Naive thymus-derived CD8-positive, alpha-beta T cell (primary cell): ENCODE measurements at places on chromosomes 7 and 10. TPM values are rescaled to one million over a fixed set of nuclear protein-coding genes. Genes with fewer than 3 reads are reported as not detected.

The NUTM2A gene
- 0.88 TPM for total RNA-seq

The HOXA7 gene
- total RNA-seq, result not detected

- no peak for DNase-seq
Measured at GRCh38 chr10:85811405-85811804, 555.2 kb downstream of the GRID1 start.

GRCh38 chr7:119963654-119964053, 309.3 kb upstream of the KCND2 start:
- DNase-seq, result no peak

GRCh38 chr7:51731075-51731474, 414.5 kb upstream of the COBL start:
- no peak for DNase-seq

- DNase-seq, result no peak
Measured at GRCh38 chr10:45075826-45076380, 75.2 kb downstream of the ZNF22 start.

DNA sequence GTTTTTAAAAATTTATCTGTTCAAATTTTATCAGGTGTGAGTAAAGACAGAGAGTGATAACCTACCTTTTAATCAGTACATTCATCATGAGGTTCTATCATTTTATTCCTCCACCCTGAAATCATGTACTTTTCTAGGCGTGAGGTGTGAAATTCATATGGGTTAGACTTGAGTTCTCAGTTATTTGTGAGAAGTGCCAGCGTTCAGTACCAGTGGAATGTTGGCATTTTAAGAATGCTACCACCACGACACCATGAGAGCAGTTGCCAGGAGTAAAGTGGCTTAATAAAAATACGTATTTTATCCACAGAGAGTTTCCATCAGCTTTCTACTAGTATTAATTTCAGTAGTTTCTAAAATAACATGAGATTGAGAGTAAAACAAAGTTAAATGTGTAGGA, 104.1 kb upstream of the FERD3L start:
- DNase-seq, result no peak

DNA sequence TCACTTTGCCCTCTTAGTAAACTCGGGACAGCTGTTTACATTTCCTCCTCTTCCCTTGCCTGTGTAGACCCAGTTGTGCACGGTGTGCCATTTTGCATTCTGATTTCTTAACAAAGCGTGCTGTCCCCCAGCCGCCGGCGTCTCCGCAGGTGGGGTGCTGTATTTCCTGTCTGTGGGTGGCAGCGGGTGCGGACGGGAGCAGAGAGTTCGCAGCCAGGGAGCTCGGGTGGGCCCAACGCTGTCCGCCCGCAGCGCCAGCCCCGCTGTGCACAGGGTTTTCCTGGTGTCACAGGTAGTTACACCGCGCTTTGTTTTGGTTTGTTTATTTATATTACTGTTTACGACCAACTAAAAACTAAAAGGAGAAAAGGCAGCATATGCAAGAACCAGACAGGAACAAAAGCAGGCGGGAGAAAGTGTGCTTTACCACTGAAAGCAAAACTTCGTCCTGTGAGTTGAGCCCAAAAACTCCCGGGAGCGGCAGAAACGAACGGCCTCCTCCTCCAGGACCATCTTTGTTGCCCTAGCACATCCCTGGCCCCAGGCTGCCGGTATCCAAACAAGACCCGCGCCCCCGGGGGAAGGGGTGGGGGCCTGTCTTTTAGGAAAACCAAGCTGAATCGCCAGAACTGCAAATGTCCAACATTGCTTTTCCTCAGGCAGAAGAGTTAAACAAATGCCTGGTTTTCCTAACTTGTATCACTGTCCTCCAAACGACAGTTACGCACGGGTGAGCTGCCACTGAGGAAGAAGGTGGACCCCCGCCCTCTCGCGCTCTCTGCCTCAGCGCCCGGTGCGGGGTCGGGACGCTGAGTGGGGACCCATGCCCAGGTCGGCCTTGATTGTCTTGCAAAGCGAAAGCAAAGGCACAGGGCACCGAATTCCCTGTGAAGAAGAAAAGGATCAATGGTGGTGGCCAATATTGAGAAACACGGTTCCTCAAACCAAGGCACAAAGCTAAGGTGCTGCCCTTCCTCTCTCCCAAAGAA, 45.9 kb upstream of the DRGX start:
- DNase-seq, result peak; percentile 8

DNA sequence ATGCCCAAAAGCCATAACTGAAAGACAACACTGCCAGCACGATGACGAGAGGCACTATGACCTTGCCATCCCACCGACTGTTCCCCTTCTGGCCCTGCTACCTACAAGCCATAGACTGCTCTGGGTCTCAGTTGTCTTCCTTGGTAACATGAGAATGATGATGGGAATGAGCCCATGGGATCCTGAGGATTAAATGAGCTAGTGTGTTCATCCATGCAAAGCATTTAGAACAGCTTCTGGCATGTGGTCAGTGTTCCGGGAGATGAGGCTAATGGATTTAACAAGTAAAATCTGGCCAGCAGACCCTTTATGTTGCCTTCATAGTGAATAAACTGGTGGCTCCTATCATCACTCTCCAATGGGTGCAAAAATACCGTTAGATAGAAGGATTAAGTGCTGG, 62.4 kb upstream of the WDR11 start:
- DNase-seq, result no peak
